ENCODE measurements at places on chromosomes 16 and 17.

- no peak for DNase-seq
Observed at GRCh38 chr16:75219838-75220237, 1.1 kb downstream of the CTRB1 start.

- no peak for DNase-seq
Observed at GRCh38 chr17:64332502-64332901, 58.2 kb downstream of the PECAM1 start.

- no peak for DNase-seq
Observed at GRCh38 chr16:74720579-74720978, 19.9 kb upstream of the MLKL start.

DNA sequence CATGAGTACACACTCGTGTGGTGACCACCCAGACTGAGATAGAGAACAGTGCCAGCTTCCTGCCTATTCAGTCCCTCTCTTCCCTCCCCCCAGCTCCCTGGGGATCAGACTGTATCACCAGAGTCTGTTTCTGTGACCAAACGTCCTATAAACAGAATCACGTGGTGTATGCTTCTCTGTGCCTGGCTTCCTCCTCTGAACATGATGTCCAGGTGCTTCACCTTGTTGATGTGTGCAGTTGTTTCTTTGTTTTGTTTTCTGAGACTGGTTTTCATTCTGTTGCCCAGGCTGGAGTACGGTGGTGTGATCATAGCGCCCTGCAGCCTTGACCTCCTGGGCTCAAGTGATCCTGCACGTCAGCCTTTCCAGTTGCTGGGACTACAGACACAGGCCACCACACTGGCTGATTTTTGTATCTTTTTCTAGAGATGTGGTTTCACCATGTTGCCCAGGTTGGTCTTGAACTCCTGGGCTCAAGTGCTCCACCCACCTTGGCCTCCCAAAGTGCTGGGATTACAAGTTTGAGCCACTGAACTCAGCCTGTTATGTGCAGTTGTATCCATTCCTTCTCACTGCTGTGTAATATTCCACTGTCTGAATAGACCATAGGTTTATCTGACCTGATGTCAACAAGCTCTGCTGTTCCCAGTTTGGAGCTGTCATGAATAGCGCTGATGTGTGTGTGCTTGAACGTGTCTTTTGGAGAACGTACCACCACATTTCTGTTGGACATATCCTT lies 28.9 kb upstream of the PRM1 start:
- DNase-seq: no peak

GRCh38 chr16:69188716-69189115 lies 1.8 kb downstream of the SNTB2 start:
- DNase-seq: peak; percentile 53

DNA sequence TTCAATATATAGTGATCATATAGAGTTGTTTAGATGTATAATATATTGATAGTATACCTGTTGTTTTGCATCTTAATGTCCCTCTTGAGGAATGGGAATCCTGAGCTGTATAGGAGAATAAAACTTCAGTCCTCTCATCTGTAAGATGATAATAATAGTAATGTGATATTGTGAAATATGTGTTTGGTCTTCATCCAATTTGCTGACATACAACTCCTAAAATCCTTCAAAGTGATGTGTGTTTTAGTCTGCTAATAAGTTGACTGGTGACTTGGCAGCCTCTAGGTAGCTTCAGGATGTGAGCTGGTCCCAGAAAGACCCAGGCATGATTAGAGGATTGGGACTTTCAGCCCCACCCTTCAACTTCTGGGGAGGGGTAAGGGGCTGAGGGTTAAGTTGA lies 22.8 kb upstream of the NFAT5 start:
- DNase-seq: no peak

DNA sequence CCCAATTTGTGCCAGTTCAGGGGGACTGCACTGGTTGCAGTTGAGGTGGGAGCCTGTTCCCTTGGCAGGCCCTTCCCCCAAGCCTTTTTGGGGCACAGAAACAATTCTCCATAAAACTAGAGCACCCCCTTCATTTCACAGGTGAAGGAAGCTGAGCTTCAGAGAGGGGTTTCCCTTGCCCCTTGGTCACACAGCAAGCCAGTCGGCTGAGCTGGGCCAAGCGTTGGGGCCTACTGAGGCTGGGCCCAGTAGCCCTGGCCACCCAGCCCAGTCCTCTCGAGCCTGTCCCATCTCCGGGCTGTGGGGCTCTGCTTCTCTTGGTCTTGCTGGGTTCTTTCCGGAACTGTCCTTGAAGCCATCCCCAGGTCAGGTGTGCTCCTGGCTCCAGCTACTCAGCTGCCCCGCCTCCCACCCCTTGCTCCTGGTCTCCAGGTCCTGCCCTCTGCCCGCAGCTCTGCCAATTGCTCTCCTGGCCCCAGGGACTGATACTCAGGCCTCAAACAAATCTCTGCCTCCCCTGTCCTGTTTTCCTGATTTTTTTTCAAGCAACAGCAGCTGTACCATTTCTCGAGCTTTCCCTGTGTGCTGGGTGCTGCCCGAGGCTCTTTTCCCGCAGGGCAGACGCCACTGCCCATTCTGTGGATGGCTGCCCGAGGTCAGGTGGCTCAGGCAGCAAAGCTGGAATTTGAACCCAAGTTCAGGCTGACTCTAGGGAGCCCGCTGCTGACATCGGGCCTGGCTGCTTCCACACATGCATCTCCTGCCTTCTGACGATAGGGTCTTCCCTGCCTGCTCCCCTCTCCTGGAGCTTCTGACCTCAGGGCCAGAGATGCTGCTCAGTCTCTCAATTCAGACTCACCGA lies 87.4 kb upstream of the NKD1 start:
- no peak for DNase-seq

GRCh38 chr17:2082003-2082781 lies 27.3 kb downstream of the HIC1 start:
- DNase-seq: no peak

DNA sequence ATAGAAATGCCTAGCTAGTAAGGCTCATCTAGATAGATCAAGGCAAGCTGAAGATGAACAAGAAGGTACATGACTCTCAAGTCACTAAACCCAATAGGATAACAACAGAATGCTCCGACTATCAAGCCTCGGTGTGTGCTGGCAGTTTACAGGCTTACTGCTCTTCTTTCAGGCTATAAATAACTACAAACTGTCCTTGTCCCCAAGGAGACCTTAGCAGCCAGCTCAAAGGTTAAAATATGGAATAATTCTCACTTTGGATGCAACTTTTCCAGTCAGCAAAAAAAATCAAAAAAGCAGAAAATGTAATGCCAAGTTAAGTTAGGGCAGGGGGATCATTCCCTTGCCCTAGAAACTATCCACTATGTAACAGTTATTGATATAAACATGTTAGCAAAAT lies 44.6 kb downstream of the SPOP start:
- no peak for DNase-seq

- peak; percentile 35 for DNase-seq
Observed at GRCh38 chr17:4498461-4499397, at the start of gene SPNS2. SPNS2 (plus strand) TSS chr17:4498881; CDS start chr17:4499048, 167 bp downstream.

DNA sequence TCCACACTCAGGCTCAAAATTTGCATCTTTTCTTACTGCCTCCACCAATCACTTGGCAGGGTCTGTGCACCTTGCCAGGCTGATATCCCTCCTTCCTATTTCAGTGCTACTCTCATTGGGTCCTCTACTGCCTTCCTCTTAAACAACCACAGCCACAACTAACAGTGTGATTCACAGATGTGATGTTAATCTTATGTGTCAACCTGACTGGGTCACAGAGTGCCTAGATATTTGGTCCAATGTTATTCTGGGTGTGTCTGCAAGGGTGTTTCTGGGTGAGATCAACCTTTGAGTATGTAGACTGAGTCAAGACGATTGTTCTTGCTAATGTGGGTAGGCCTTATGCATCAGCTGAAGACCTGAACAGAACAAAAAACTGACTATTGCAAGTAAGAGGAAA lies 51.3 kb upstream of the IRX6 start:
- no peak for DNase-seq

DNA sequence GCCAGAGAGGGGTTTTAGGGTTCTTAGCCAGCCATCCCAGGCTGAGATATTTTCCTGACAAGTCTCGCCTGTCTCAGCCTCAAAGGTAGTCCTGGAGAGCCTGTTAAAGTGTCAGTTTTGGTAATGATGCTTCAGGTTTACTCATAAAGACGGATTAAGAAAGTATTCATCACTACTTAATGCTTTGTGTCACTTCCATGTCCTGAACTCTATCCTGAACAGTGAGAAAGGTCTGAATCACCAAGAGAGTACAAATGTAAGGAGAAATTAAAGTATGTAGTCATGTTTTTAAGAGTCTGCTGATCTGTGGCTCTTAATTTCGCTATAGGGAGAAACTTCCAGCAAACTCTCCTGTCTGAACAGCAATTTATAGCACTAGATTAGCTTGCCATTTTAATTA lies 14.0 kb downstream of the RPGRIP1L start:
- peak; percentile 39 for DNase-seq

DNA sequence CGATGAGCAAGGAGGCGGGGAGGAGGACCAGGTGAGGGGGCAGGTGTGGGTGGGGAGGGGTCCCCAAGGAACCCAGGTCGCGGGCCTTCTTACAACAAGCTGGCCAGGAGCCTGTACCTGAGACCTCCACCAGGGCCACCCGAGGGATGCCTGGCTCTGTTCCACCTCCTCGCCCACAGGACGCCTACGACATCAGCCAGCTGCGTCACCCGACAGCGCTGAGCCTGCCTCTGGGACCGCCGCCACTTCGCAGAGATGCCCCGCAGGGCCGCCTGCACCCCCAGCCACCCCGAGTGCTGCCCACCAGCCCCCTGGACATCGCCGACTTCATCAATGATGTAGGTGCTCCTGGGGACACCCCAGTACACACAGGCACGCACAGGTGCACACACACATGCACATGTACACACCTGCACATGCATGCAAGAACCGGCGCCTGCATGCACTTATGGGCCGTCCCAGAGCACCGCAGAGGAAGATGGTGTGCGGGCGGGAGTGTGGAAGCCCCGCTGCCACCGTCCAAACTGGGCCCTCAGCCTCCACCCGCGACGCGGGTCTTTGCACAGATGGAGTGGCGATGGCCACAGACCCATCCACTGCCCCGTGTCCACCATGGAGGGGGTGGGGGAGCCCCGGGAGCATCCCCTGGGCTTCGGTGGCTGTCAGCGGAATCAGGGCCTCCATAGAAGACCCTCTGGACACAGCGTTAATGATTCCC lies 6.6 kb downstream of the SLC22A31 start:
- no peak for DNase-seq

DNA sequence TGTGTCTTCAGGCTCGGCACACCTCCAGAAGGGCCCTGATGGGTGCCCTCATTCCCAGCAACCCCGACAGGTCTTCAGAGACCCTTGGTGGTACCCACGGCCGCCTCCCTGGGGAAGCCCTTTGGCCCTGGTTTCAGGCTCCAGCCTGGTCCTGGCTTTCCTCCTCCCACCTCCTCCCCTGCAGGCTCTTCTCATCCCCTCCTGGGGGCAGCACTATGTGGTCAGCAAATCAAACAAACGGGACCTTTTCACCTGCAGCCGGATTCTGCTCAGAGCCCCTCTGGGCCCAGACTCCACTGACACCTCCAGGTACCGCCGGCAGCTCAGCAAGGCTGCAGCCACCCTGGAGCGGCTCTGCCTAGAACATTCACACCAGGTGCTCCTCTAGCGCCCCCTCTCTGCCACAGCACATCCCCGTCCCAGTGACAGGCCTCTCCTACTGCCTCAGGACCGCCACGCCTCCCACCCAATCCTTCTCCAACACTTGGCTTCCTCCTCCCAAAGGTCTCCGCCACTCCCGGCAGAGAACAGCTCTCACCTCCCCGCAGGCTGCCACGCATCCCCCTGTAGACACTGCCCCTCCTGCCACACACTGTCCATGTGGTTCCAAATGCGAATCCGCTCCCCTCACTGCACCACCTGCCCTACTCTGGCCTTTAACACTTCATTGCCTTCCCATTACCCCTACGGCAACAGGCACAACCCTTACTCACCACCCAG lies 12.0 kb downstream of the CORO7 start:
- peak; percentile 64 for DNase-seq

DNA sequence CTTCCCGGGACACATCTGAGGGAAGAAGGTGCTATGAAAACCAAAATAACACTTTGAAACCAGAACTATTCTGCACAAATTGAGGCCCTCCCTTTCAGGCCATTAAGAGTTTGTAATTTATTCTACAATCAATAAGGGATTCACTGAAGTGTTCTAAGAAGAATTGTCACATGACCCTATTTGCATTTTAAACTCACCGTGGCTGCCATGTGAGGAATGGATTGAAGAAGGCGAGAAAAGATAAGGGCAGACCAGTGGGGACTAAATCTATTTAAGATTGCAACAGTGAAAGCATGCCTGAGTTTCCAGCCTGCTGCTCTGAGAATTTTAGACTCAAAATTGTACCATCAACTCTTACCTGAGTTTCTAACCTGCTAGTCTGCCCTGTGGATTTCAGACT lies 408.8 kb upstream of the SALL1 start:
- DNase-seq: no peak

GRCh38 chr16:75996491-75996890 lies 270.2 kb upstream of the CPHXL start:
- DNase-seq: no peak

DNA sequence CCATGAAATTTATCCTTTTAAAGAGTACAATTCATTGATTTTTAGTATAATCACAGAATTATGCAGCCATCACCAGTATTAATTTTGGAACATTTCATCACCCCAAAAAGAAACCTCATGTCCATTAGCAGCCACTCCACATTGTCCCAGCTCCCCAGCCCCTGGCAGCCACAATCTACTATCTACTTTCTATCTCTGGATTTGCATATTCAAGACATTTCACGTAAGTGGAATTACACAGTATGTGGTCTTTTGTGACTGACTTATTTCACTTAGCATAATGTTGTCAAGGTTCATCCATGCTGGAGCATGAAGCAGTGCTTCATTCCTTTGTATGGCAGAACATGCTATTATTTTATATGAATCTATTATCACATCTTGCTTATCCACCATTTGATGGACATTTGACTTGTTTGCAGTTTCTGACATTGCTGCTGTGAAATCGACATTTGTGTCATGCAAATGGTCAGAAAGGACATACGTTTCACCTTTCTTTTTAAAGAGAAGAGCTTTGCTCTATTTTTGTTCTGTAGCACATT lies 10.7 kb downstream of the METTL9 start:
- DNase-seq: no peak

DNA sequence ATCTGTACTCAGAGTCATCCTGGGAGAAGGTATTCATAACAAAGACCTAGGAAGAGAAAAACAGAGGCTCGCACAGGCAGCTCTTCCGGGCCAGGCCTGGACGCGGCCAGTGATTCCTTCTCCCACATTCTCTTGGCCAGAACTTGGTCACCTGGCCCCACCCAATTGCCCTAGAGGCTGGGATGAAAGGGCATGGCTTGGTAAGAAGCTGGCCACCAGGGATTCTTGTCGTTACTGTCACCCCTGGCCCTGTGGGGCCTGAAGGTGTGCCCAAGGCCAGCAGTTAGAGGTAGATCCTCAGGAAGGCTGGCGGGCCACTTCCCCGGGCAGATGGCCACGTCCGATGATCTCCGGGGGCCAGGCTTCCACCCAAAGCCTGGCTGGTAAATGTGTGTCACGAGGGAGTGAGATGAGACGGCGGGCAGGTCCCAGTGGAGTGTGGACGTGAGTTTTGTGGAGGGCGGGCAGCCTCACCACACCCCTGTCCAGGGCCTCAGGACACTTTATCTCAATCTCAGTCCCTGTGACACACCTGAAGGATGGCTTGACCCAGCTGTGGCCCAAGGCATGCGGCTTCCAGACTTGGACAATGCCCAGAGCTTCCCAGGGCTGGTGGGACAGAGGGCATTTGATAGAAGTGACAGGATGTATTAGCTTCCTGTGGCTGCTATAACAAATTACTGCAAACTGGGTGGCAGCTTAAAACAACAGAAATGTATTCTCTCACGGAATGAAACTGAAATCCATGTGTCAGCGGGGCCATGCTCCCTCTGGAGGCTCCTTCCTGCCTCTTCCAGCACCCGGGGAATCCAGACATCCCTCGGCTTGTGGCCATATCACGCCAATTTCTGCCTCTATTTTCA lies 66.3 kb upstream of the GSE1 start:
- no peak for DNase-seq

GRCh38 chr17:76716146-76716838 lies 5.5 kb upstream of the MXRA7 start:
- peak; percentile 99 for DNase-seq
